ENCODE measurements at places on chromosomes 13 and 19.

DNA sequence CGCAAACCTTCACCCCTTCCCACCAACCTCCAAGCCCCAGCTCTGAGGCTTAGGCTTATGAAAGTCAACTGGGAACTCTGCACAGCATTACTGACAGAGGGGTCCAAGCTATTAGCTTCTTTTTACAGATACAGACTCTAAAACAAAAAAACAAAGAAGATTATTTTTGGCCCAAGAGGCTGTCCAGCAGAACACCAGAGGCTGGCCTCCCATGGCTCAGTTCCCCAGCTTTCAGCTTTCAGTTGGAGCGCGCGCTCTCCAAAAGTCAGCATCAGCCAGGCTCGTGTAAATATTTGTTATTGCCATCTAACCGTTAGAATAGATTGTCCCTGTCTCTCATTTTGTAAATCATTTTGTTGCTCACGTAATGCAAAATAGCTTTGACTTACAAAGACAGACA is 58.4 kb downstream of the ZIC5 start:
- DNase-seq: no peak

DNA sequence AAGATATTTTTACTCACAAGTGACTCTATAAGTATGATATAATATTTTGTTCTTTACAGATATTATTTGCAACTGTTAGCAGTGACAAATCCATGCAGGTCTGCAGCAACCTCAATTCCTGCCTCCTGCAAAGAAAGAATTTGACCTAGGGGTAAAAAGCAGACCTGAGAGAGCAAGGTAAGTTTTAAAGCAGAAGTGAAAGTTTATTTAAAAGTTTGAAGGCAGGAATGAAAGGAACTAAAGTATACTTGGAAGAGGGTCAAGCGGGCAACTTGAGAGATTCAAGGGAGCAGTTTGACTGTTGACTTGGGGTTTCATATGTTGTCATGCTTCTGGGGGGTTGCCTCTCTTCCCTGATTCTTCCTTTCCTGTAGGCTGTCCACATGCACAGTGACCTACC is 520.1 kb upstream of the PCDH20 start:
- DNase-seq: no peak

DNA sequence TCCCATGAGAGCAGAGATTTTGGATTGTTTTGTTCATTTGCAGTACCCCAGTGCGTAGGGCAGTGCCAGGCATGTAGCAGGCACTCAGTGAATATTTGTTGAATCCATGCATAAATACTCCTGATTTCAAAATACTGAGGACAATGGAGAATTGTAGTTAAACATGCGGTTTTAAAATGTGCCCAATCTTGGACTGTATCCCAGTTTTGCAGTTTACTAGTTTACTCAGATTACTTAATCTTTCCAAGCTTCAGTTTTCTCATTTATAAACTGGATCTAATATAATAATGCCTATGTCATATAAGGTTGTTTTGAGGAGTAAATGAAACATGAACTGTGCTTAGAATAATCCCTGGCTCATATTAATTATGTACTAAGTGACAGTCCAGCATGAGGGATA is 39.0 kb downstream of the RCBTB2 start:
- no peak for DNase-seq

GRCh38 chr13:42028113-42028799 is 20.2 kb upstream of the DGKH start:
- DNase-seq: no peak

- DNase-seq: no peak
These were observed 983.7 kb downstream of the SLITRK1 start for GRCh38 chr13:82898586-82898985.

DNA sequence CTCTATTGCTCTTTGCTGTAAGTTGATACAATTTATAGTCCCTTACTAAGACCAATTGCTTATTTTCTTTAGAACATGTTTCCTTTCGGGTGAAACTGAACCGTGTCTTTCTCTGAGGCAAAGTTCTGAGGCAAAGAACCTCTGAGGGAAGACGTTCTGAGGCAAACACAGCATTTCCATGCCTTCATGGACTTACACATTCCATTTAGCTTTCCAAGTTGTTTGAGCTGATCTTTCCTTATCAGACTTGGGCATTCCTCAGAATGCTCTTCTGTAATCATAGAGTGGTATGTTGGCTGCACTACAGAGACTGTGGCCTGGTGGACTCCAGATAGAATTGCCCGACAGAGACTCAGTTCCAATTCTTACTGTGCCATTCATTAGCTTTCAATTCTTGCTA is 579.1 kb downstream of the KCTD12 start:
- DNase-seq: no peak

All from HFF-Myc (cell line).